ENCODE measurements at places on chromosomes 13 and 19. TPM values are rescaled to one million over a fixed set of nuclear protein-coding genes. Genes with fewer than 3 reads are reported as not detected.

DNA sequence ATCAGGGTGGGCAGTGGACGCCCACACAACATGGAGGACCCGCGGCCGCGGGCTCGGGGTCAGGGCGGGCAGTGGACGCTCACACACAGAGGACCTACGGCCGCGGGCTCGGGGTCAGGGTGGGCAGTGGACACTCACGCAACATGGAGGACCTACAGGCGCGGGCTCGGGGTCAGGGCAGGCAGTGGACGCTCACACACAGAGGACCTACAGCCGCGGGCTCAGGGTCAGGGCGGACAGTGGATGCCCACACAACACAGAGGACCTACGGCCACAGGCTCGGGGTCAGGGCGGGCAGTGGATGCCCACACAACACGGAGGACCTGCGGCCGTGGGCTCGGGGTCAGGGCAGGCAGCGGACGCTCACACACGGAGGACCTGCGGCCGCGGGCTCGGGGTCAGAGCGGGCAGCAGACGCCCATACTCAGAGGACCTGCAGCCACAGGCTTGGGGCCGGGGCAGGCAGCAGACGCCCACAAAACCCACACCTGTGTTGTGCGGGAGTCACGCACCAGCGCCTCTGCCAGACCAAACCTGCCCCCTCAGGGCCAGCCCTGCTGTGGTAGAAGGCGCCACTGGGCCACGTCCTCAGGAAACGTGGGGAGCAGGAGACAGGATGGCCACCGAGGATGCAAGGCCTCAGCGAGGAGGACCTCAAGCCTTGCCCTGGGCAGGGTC lies 27.6 kb upstream of the C13orf46 start:
- DNase-seq: no peak

DNA sequence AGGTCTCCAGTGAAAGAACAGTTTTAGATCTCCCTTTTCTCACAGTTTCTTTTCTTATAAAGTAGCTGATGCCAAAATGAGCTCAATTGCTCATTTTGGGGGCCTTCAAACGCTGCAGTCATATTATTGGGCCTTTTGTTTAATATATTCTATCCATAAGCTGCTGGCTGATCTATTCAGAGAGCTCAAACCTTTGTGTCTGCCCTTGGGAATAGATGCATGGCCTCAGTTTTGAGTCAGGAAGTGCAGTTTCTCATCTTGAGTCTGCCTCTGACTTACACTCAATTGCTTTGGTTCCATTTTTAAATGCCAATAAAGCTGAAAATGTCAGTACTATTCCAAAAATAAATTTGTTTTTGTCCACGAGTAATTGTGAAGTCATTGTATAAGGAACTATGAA lies 468.9 kb downstream of the KLF12 start:
- no peak for DNase-seq

The FCER2 gene
- total RNA-seq: 0.19 TPM

DNA sequence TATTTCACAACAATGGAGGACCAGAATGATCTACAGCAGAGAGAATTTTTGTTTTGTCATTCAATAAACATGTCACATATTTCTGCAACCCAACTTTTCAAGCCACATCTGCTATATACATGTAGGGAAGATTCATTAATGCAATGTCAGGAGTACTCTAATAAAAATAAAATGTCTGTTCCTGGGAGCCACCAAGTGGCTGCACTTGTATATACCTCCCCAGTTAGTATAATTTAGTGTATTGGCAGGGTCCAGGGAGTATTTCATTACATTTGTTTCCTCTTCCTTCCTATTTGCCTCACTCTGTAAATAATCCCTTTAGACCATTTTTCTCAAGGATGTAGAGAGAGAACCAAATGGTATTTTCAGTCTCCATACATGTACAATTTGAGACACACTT lies 1169.0 kb downstream of the DIAPH3 start:
- DNase-seq: no peak

The RAB11B gene
- total RNA-seq: 57.6 TPM

- DNase-seq: peak; percentile 97
These were observed 3.6 kb downstream of the CD37 start for GRCh38 chr19:49338691-49339300.

The C19orf33 gene
- 6.7 TPM for total RNA-seq

- DNase-seq: peak; percentile 94
These were observed 20.5 kb downstream of the CYTH2 start for GRCh38 chr19:48489608-48490216.

DNA sequence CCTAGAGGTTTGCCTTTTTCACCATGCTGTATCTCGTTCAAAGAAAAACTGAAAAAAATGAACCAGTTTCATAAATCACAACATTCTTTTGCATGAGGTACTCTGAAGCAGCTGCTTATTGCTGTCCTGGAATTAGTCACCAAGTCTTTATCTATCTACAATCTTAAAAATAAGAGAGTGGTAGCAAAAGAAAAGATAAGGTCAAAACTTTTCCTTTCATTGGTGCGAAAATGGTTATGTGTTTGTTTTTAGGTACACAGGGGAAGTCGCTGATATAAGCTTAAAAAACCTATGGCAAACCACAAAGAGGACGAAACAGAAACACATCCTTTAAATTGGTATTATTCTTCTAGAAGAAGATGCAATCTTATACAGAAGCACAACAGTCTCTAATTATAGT lies 20.7 kb downstream of the OBI1 start:
- no peak for DNase-seq

The GIPC3 gene
- total RNA-seq: 0.17 TPM

The RAVER1 gene
- total RNA-seq: 17.3 TPM

The BST2 gene
- total RNA-seq: 12.1 TPM

The HSH2D gene
- total RNA-seq: 4.4 TPM

- DNase-seq: no peak
These were observed 5.3 kb upstream of the ACTN4 start for GRCh38 chr19:38642176-38642575.

DNA sequence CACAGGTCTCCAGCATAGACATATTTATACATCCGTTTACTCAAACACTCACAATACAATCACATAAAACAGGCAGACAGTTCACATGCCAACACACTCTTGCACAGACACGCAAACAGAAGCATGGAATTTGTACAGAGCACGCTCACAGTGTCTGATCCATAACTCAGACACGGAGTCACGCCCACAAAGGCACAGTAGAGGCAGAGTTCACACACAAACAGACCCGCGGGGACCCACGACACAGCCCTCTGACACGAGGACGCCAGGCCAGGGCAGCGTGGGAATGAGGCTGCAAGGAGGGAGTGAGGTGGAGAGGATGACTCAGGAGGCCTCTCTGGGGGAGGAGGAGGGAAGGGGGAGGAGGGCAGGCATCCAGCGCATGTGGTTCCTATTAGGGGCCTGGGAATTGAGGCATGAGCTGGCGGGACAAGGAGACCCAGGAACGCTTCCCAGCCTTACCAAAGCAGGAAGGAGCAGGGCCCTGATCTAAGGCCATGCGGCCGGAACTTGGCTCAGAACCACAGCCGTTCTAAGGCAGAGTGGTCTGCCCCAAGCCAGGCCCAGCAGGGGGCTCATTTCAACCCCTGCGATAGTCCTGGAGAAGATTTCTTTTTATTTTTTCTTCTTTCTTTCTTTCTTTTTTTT lies 9.1 kb upstream of the OLFM2 start:
- DNase-seq: peak; percentile 46

DNA sequence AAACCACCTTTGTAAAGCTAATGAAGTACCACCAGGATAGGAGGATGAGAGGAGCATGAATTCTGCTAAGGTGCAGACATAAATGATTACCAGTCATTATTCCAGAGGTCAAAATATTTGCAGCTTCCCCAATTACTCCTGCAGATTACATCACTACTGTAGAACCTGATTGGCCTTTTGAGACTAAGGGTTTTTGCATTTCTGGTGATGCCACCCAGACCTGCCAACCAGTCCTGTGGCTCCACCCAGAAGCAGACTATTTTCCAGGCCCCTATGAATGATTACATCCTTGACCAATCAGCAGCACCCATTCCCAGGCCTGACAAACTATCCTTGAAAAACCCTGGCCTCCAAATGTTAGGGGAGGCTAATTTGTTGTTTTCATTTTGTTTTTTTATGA lies 11.2 kb upstream of the KCNC3 start:
- no peak for DNase-seq

The NLRP4 gene
- total RNA-seq: not detected

GRCh38 chr19:47725759-47726401 lies 12.7 kb downstream of the EHD2 start:
- peak; percentile 69 for DNase-seq

GRCh38 chr13:30158774-30159445 lies 148.4 kb downstream of the KATNAL1 start:
- no peak for DNase-seq

DNA sequence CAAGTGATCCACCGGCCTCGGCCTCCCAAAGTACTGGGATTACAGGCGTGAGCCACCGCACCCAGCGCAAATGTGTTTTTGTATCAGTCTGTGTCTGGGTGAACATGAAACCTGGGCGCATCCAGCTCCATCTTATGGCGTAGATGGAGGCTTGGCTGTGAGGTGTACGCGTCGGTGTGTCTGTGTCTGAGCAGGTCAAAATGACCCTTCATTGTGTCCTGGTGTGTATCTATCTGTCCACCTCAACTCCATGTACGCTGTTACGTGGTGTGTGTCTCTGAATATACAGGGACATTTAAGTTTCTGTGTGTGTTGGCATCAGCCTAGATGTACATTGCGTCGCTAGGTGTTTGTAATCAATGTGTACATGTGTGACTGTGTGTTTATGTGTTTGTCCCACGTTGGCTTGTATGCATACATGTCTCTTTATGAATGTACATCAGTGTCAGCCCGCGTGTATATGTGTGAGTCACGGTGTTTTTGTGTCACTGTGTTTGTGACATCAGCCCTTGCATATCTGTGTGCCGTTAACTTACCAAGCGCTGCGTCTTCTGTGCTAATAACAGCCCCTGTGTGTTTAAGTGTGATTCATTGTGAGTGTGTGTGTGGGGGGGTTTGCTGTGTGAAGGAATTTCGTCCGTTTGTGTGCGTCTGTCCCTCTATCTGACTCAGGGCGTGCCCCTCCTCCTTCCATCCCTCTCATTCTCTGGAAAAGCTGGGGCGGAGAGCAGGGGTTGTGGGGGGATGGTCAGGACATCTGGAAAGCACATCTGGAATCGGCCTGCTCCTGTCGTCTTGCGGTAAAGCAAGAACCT lies 6.4 kb downstream of the AXL start:
- no peak for DNase-seq

The MIR17HG gene
- 2.8 TPM for total RNA-seq

GRCh38 chr13:43150369-43151207 lies 127.2 kb downstream of the DNAJC15 start:
- no peak for DNase-seq

DNA sequence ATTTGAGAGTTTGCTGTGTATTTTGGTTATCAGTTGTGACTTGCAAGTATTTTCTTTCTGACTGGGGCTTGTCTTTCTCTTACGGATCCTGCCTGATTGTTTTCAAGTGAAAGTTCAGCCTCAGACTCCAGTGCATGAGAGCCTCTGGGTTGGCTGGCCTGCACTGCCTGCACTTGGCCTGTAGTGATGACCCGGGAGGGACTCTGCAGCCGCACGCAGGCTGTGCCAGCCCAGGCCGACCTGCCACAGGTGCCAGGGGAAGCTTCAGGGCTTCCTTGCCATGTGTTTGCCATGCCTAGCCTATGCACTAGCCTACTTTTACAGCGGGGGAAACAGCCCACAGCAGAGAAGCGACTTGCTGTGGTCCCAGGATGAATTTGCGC lies 77.0 kb downstream of the KDM4B start:
- DNase-seq: no peak

The FGF22 gene
- total RNA-seq: 0.23 TPM

The PGLYRP2 gene
- not detected for total RNA-seq

The MAMSTR gene
- total RNA-seq: 2.6 TPM

GRCh38 chr13:22915442-22916082 lies 265.2 kb upstream of the SGCG start:
- DNase-seq: no peak

GRCh38 chr13:75226092-75226491 lies 255.9 kb downstream of the TBC1D4 start:
- no peak for DNase-seq

- DNase-seq: peak; percentile 88
These were observed at the start of gene MRI1 for GRCh38 chr19:13764101-13764807. TSS of gene MRI1 (plus strand) at chr19:13764522. CDS start at chr19:13764589, 67 bp downstream.

DNA sequence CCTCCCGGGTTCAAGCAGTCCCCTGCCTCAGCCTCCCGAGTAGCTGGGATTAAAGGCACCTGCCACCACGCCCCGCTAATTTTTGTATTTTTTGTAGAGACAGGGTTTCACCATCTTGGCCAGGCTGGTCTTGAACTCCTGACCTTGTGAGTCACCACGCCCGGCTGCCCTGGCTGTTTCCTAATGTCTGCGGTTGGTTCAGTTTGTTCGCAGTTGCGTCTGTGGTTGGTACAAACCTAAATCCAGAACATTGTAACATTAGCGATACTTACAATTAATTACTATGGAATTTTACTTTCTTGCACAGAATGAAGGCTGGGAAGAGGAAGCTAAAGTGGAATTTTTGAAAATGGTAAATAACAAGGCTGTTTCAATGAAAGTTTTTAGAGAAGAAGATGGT lies 38.1 kb downstream of the RNF17 start:
- no peak for DNase-seq

DNA sequence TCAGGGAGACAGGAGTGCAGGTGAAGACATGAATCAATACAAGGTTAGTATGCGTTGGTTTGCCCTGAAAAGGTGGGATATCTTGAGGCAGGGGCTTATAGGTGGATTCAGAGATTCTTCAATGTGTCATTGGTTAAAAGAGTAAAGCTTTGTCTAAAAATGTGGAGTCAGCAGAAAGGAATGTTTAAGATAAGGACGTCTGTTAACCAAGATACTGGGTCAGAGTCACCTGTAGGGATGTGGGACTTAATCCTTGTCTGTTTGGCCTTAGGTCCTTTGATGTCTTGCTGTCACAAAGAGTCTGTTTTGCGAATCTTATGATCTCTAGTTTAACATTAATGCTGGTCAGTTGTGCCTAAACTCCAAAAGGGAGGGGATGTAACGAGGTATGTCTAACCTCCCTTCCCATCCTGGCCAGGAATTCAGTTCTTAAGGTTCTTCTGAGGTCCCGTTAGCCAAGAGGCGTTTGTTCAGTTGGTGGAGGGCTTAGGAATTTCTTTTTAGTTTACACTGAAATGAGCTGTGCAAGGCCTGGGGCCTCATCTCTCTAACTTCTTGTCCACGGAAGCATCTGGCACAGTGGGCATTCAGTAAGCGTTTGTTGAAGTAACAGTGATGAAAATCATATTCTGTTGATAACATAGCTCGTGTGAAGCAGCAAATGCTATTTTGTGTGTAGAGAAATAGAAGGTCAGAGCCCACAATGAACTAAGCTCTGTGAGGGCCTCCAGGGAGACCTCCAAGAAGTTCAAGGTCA lies 96.2 kb upstream of the RNF113B start:
- DNase-seq: no peak
